ENCODE measurements at places on chromosomes 3 and 15.

- no peak for DNase-seq
These were observed 23.1 kb upstream of the RNU6-1 start for GRCh38 chr15:67862750-67863441.

GRCh38 chr3:128619146-128619890 lies 31.3 kb downstream of the RPN1 start:
- no peak for DNase-seq

DNA sequence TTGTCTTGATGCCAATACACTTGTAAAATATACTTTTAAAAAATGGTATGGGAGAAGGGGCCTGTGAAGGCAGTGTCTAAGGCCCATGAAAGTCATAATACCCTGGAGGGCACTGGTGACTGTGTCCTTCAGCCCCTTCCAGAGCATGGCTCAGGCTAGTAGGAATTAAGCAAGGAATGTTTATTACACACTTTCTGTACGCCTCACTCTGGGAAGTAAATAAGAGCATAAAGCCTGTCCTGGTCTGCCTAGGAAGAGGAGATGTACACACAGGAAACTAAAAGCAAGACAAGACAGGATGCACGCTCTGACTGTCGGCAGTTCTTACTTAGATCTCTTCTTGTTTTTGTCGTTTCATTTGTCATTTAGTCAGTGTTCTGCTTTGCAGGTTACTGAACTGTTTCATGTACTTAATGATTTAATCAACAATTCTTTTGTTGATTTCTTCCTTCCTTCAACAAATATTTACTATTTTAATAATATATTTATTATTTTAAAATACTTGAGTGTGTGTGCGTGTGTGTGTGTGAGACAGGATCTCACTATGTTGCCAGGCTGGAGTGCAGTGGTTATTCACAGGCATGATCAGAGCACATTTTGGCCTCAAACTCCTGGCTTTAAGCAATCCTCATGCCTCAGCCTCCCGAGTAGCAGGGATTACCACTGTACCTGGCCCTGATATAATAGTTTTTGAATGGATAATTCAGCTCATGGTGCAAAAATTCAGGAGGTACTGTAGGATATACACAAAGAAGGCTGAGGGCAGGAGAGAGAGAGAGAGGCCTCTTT lies 9.0 kb upstream of the SMAD6 start:
- no peak for DNase-seq

DNA sequence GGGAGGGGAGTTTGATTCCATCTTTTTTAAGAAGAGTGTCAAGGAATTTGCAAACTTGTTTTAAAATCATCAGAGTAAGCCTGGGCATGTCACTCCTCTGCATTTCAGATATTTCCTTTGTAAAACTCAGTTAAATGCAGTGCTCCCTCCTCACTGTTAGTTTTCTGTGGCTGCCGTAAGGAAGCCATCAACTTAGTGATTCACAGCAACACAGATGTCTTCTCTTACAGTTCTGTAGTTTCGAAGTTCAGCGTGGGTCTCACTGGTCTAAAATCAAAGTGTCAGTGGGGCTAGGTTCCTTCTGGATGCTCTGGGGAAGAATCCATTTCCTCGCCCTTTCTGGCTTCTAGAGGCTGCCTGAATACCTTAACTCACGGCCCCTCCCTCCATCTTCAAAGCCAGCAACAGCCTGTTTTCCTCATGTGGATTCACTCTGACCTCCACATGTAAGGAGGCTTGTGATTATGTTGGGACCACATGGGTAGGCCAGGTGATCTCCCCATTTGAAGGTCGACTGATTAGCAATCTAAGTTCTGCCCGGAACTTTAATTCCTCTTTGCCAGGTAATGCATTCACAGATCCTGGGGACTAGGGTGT lies 12.4 kb downstream of the ISG20 start:
- no peak for DNase-seq

DNA sequence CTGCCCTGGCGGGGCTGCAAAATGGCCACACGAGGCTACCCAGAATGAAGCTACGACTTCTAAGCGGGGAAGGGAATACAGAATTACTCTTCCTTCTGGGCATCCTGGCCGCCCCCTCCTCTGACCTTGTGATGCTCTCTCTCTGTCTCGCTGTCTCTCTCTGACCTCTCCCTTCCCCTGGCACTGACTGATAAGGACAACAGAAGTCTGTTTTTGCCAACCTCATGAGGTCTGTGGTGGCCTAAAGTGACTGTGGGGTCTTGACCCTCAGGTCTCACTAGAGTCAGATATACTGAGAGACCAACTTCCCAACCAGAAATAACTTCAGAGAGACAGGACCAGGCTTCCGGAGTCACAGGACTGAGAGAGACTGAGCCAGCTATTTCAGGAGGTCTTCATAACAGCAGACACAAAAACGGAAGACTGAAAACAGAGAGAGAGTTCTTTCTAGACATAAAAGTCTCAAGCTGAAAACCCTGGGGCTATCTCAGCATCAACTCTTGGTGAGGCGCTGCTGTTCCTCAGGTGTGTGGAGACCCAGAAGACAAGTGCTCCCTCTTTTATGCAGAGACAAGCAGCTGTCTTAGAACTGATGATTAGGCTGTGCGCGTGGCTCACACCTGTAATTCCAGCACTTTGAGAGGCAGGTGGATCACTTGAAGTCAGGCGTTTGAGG lies 38.2 kb upstream of the CFAP161 start:
- DNase-seq: no peak

DNA sequence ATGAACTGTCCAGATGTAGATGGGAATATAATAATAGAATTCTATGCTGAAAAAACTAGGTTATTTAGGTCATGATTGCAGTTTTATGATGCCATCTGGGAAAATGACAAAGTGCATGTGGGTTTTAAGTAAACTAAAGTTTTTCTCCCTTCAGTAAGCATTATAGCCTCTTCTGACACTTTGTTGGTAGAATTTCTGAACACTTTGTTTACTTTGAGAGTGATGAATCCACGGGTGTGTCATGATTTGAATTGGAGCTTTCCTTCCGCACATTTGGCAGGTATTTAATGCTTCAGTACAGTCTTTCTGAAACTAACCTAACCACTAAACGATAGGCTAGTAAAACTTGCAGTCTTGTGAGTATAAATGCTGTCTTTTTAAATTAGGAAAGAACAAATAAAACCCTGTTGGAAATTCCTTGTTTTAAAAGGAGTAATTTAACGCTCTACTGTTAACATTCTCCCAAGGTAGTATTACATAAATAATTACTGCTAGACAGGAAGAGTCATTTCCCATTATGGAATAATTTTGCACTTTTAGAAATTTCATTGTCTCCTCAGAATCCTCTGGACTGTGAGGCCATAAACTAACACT lies 7.0 kb downstream of the FILIP1L start:
- DNase-seq: no peak

DNA sequence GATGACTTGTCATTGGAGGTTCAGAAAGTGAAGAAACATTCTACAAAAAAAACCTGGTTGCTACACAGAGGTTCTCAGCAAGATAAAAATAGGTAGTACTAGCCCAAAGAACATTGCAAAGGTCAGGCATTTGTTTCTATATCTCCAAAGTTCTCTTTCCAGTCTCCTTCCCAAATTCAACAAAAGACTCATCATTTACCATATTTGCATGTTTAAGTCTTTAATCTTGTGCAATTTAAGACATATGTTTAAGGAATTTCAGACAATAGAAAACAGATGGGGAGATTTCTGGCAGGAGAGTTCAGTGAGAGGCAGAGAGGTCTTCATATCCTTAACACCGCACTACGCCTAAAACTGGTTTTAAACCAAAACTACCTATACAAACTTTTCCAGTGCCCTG lies 173.8 kb upstream of the THBS1 start:
- no peak for DNase-seq

GRCh38 chr15:38091078-38091645 lies 156.7 kb downstream of the TMCO5A start:
- no peak for DNase-seq

DNA sequence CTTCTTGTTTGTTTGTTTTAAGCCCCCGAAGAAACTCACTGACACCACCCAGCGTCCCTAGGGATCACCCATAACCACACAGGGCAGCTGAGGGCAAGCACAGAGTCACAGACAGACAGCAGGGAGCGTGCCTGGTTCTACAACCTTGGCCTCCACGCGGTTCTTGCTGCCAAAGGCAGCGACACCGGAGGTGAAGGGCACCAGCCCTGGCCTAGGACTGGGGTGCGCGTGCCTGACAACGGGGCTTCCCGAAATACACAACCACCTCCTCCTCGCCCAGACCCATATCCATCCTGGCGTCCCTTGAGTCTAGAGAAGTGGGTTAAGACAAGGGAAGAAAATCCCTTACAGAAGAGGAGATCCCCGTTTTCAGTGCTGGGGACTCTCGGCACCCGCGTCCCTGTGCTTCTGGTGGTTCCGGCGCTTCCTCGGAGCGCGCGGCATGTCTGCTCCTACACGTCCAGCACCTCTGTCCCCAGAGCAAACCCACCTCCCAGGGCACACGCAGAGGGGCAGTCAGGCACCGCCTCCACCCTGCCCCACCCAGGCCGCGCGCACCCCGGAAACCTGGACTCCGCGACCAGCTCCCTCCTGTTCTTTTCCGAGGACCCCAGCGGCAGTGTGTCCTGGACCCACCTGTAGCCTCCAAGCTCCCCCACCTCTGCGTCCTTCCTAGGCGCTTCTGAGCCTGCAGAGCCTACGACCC lies 911 bp downstream of the RFTN1 start:
- DNase-seq: no peak

- no peak for DNase-seq
These were observed 21.9 kb downstream of the MRAS start for GRCh38 chr3:138370321-138370720.

DNA sequence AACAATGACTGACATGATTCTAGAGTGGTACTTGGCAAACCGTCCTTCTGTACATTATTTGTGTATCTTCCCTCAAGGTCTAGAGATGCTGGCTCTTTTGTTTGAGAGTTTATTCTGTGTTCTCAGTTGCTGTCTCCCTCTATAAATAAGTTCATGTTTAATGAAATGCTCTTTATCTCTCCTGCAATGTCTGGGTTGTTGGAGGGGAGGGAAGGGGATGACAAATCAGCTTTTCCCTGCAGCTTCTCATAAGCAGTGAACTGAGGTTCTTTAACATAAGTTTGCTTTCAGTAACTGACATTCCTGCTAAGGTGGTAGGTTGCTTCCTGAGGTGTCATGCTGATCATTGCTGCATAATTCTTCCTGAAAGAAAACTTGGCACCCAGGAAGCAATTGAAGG lies 21.8 kb downstream of the ITPR1 start:
- no peak for DNase-seq

GRCh38 chr15:98785807-98786621 lies 137.7 kb downstream of the IGF1R start:
- no peak for DNase-seq

- DNase-seq: no peak
These were observed 68.5 kb downstream of the FMN1 start for GRCh38 chr15:33125894-33126537.

GRCh38 chr3:71219744-71220638 lies 363.5 kb downstream of the FOXP1 start:
- DNase-seq: no peak

- no peak for DNase-seq
These were observed 48.6 kb downstream of the SHOX2 start for GRCh38 chr3:158057666-158058065.

DNA sequence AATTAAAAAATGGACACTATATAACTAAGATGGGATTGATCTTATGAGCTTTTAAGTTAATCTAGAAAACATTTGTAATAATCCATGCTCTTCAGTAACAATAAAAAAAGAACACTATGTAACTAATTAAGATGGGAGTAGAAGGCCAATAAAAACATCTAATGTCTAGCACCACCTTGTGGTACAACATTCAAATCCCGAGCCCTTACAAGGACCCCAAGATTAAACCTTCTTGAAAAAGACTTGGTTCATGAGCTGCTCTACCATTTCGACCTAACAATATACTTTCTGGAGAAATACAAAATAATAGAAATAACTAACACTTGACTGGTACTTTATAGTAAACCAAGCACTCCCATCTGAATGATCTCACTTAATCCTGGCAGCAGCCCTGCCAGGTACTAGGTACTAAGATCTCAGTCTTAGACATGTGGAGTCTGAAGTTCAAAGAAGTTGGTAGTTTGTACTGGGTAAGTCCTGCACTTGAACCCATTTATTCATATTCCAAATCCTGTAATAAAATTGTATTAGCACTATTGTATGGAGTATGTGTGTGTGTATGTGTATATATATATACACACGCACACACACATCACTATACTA lies 21.8 kb downstream of the METTL6 start:
- no peak for DNase-seq

GRCh38 chr3:42205800-42206514 lies 60.0 kb downstream of the CCK start:
- no peak for DNase-seq

GRCh38 chr15:20361091-20361490 lies 180.5 kb downstream of the GOLGA6L6 start:
- DNase-seq: no peak

- DNase-seq: peak; percentile 20
These were observed 68.7 kb downstream of the TRAK1 start for GRCh38 chr3:42159706-42160472.

GRCh38 chr3:29420106-29420505 lies 139.2 kb downstream of the RBMS3 start:
- no peak for DNase-seq

- no peak for DNase-seq
These were observed 51.9 kb upstream of the UBE2Q2 start for GRCh38 chr15:75791337-75791713.

- DNase-seq: no peak
These were observed 12.7 kb downstream of the KLF15 start for GRCh38 chr3:126344380-126345041.

DNA sequence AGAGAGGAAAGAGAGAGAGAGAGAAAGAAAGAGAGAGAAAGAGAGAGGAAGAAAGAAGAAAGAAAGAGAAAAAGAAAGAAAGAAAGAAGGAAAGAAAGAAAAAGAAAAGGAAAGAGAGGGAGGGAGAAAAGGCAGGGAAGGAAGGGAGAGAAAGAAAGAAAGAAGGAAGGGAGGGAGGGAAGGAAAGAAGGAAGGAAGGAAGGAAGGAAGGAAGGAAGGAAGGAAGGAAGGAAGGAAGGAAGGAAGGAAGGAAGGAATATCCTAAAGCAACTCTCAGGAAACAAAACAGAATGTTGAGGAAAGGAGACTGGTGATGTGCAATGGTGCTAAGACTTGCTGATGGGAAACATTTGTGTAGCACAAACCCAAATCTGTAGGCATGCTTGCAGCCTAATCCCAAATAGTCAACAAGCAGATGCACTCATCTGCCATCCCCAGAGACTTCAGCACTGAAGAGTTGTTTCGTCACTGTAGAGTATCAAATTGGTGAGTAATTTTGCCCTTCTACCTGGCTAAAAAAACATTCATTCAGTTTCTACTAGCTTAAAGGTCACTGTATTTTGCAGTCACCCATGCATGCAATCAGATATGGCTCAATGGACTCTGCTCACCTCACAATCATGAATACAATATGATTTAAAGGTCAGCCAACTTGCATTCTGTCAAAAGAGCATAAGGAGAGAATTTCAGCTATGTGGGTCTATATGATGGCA lies 480.3 kb downstream of the FGF12 start:
- DNase-seq: no peak

DNA sequence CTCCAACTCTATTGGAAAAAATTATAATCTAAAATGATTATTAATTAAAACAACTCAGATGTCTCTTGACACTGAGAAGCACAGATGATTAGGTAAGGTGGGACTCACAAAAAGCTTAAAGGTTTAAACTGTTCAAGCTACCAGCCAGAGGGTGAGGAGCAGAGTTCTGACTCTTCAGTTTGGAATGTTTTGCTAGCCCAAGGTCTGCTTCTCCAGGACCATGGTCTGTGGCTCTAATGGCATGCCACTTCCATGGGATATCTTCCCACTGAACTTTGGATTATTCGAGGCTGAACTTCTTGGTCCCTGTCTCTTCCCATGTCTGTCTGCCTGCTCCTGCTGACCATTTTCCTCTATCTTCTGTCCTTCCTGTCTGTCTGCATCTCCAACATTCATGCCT lies 49.2 kb downstream of the CACNA2D3 start:
- no peak for DNase-seq

Measured in NCI-H1417 treated with DMSO at 0.1 percent for 48 hours (cell line).